ENCODE measurements at places on chromosomes 6 and 20.

DNA sequence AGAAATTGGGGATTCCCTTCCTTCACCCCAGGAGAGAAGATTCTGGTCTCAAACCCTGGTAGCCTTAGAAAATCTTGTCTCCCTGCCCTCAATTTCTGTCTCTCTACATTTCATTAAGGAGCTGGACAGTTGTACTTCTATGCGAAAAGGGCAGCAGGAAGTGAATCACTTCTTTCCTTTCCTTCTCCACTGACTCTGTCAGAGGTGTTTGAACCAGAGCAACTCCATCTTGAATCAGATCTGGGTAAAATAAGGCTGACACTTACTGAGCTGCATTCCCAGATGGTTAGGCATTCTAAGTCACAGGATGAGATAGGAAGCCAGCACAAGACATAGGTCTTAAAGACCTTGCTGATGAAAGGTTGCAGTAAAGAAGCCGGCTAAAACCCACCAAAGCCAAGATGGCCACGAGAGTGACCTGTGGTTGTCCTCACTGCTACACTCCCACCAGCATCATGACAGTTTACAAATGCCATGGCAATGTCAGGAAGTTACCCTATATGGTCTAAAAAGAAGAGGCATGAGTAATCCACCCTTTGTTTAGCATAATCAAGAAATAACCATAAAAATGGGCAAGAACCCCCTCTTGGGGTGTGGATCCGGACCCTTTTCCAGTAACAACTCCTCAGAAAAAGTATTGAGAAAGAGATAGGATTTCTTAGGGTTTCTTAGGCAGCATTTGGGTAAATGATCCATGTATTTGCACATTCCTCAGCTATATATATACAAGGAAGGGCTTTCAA is 95.8 kb upstream of the PLCB4 start:
- DNase-seq, result no peak

DNA sequence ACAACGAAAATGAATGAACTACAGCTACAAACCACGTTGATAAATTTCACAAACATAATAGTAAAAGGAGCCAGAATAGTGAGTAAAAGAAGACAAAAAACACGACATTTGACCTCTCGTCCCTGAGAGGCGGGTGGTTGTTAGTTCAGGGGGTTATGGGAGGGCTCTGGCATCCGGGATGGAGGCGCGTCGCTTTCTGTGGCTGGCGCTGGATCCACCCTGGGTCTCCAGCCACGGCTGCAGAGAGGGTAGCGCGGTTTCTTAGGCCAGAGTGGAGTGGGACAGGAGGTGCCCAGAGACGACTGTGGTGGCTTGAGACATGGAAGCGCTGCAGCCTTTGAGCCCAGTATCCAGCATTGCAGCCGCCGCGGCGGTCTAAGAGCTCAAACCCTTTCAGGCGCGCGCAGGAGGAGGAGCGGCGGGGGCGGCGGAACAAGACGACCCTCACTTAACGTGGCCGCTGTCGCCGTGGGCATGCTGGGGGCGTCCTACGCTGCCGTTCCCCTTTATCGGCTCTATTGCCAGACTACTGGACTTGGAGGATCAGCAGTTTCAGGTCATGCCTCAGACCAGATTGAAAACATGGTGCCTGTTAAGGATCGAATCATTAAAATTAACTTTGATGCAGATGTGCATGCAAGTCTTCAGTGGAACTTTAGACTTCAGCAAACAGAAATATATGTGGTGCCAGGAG is 3.7 kb upstream of the ZSCAN23 start:
- no peak for DNase-seq

GRCh38 chr6:157561414-157561790 is 180.4 kb downstream of the ZDHHC14 start:
- no peak for DNase-seq

DNA sequence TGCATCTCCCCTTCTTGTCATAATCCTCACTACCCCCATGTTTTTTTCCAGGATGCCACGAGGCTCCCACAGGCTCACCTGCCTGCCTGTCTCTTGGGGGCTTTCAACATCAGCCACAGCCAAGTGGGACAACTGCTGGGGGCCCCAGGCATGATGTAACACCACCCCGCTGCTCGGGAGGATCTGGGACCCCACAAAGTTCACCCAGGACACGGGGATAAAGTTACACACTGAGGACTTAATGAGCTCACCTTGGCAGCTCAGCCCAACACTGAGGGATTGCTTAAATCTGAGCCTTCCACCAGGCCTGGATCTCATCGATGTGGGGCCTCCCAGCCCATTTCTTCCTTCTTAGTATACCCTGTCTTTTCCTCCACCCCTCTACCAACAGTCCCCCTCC is 56.4 kb upstream of the NNAT start:
- no peak for DNase-seq

- no peak for DNase-seq
Observed at GRCh38 chr6:90896075-90896547, 309.2 kb upstream of the MAP3K7 start.

DNA sequence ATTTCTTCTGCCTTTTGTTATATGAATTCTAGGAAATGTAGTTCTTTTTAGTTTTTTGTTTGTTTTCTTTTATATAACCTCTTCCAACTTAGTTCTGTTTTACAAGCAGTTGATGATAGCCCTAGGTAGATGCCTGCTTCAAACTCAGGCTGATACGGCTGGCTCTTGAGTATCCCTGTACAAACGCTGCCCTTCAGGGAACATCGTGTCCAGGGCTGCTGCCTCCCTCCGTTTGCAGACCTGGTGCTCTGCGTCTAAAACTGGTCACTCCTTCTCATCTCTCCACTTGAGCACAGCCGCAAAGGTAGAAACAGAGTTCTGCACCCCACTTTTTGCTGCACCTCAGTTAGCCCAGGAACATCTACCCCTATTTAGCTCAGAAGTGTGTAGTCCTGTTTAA is 310.1 kb downstream of the PRL start:
- no peak for DNase-seq

DNA sequence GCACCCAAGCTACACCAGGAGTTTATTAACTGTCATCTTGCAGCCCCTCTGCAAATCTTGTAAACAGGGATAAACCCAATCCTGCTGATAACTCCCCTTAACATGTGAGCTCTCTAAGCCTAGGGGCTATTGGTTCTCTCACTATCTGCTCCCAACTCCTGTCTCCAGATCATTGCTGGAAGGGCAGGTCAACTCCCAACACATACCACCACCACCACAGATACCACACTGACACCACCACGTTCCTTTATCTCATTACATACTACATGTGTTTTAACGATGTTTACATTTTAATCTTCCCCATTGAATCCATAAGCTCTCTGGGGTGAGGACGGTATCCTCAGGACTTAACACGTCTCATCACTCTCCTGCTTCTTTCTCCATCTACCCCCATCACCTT is 51.8 kb downstream of the SIM1 start:
- DNase-seq, result no peak

DNA sequence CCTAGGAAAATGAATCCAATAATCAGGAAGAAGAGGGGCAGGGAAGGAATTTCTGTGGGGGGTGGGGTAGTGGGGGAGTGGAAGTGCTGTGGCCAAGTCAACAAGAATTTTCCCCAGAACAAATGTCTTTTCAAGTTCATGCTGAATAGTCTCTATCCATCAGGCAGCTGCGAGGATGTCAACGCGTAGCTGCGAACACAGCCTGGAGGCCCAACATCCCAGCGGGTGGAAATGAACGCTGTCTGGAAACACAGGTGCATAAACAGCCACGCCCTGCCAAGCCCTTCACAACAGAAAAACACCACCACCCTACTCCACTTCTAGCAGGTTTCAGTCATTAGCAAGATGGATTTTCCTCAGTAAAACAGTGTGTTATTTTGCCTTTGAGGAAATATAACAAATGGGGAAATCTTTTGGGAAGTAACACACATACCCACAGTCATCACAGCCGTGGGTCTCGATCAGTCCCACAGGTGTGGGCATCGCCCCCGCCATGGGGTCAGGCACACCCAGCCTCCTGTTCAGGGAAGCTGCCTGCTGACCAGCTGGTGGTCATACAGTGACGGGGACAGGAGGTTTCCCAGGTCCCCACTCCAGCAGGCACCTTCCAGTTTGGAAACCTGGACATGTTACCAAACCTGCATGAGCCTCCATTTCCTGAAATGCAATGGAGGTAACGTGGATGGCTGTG is 112.1 kb upstream of the THBS2 start:
- no peak for DNase-seq

GRCh38 chr6:144360401-144360800 is 75.3 kb downstream of the UTRN start:
- DNase-seq, result no peak

GRCh38 chr20:45090481-45090880 is 10.4 kb downstream of the KCNS1 start:
- no peak for DNase-seq

GRCh38 chr6:144749263-144749662 is 464.1 kb downstream of the UTRN start:
- no peak for DNase-seq

DNA sequence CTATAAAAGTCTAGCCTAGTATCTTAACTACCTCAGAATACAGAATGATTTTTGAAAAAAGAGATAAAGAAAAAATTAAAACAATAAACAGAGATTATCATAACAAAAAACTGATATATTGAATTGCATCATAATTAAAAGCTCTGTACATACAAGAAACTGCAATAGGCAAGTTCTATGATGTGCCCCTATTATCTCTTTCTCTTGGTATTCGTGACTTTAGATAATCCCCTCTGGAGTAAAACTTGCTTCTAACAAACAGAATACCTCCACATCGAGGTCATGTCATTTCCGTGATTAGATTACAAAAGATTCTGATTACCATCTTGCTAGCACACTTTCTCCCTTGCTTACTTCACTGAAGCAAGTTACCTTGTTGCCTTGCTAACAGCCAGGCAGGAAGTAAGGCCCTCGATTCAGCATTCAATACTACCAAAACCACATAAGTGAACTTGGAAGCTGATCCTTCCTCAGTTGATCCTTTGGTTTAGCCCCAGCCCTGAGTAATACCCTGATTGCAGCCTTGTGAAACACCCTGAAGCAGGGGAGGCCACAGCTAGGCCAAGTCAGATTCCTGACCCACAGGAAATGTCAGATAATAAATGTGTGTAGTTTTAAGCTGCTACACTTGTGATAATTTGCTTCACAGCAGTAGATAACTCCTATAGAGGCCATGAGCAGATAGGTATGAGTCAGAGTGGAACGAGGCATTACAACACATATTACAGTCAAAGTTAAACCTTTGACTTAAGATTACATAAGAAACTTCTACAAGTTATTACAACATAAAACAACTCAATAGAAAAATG is 53.7 kb upstream of the TMX4 start:
- DNase-seq, result no peak

GRCh38 chr20:47757145-47758035 is 27.9 kb downstream of the SULF2 start:
- DNase-seq, result no peak

GRCh38 chr6:127992144-127992543 is 91.3 kb upstream of the THEMIS start:
- DNase-seq, result no peak

GRCh38 chr20:37316116-37316774 is 26.8 kb downstream of the MANBAL start:
- no peak for DNase-seq

- DNase-seq, result no peak
Observed at GRCh38 chr6:152575621-152576150, 61.5 kb downstream of the SYNE1 start.

DNA sequence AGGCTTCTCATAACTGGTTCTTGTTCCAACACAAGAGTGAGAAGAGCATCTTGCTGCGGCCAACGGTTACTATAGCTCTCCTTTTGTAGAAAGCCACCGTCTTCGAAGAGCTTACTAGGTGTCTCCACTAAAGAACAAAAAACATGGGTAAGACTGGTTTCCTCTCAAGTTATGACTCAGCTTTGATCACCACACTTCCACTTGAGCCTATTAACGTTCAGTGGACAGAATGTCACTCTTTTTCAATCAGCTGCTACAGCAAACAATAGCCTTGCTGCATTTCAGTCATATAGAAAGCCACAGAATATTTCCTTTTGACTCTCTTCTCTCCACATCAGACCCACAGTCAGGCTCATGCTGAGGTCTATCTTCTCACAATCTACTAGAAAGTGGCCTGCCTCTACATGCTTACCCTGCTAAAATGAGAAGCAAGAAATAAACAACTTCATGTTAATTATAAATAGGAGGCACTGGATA is 243.5 kb upstream of the PREP start:
- DNase-seq, result no peak

GRCh38 chr20:33862709-33863403 is 51.7 kb downstream of the CHMP4B start:
- peak; percentile 21 for DNase-seq

GRCh38 chr6:30855429-30856075 is 28.8 kb upstream of the DDR1 start:
- no peak for DNase-seq

- no peak for DNase-seq
Observed at GRCh38 chr20:53960579-53961272, 109.7 kb downstream of the BCAS1 start.

DNA sequence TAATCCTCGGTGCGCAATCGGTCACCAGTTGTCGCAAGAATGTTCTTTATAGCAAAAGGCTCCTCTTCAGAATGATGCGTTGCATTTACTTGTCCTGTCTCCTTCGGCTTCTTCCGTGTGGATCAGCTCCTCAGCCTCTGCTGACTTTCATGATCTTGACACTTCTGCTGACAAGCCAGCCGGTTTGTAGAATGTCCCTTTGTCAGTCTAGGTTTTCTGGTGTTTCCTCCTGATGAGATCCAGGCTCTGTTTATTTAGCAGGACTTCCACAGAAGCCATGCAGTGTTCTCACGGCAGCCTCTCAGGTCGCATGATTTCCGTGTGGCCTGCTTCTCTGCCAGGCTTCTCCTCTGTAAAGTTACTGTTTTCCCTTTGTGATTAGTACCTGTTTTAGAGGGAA is 66.9 kb downstream of the STX11 start:
- no peak for DNase-seq

DNA sequence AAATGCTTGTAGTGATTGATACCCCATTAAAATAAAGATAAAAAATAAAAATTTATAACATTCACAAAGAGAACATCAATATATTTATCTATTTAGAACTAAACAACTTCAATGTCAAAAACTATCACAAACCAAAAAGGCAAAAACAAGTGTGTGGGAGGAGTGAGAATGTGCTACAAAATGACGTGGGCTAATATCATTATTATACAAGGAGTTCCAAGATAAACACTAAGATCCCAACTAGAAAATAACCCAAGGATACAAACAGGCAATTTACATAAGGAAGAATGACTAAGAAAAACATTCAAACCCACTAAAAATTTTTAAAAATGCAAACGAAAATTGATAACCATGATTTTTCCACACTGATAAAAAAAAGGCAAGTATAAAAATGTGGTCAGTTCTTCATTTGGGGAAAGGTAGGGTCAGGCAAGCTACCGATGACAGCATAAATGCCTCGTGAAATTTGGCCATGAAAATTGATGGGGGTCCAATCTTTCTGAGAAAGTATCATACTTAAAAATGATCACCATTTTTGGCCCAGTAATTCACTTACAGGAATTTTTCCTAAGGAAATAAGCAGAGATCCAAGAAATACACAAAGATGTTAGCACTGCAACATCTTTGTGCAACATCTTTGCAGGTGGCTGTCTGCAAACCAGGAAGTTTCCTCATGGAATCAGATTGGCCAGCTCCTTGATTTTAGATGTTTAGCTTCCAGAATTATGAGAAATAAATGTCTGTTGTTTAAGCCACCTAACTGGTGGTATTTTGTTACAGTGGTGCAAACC is 140.2 kb downstream of the TMEM200A start:
- no peak for DNase-seq

- DNase-seq, result no peak
Observed at GRCh38 chr6:72382602-72383529, 239.0 kb upstream of the KCNQ5 start.

GRCh38 chr20:56957737-56958553 is 308.5 kb downstream of the BMP7 start:
- DNase-seq, result no peak

GRCh38 chr6:11810039-11810541 is 31.5 kb upstream of the ADTRP start:
- DNase-seq, result no peak

- DNase-seq, result no peak
Observed at GRCh38 chr6:97462031-97462430, 179.0 kb upstream of the MMS22L start.
